CD4-positive, alpha-beta T cell treated with Interferon gamma for 1 hour (primary cell): ENCODE measurements at places on chromosomes 4 and X.

GRCh38 chrX:48101443-48101842, 29.0 kb upstream of the SPACA5B start:
- DNase-seq, result no peak

- DNase-seq, result no peak
These were observed 8.0 kb downstream of the IRAK1 start for GRCh38 chrX:154011376-154012335.

DNA sequence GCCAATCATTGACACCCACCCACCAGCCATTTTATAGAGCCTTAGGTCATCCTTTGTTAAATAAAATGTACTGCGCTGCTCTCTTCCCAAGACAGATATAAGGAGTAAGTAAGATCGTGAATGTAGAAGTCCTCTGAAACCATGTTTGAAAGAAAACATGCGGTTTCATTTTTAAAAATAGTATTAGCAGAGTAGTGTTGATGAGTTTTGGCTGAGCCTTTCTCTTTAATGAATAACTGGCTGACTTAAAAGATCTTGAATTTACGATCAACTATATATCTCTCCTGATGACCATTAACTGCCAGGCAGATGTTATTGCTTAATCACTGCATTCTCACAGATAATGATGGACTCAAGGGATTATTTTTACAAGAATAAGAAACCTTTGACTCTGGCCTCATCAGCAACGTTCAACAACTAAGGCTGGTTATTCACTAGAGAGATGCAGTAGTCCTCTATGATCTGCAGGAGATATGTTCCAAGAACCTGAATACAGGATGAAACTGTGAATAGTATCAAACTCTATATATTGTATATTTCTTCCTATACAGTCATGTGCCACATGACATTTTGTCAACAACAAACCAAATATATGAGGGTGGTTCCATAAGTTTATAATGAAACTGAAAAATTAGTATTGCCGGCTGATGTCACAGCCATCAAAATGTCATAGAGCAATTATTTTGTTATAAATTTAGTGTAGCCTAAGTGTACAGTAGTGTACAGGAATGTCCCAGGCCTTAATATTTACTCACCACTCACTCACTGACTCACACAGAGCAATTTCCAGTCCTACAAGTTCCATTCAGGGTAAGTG, 80.8 kb downstream of the FAM13A start:
- no peak for DNase-seq

DNA sequence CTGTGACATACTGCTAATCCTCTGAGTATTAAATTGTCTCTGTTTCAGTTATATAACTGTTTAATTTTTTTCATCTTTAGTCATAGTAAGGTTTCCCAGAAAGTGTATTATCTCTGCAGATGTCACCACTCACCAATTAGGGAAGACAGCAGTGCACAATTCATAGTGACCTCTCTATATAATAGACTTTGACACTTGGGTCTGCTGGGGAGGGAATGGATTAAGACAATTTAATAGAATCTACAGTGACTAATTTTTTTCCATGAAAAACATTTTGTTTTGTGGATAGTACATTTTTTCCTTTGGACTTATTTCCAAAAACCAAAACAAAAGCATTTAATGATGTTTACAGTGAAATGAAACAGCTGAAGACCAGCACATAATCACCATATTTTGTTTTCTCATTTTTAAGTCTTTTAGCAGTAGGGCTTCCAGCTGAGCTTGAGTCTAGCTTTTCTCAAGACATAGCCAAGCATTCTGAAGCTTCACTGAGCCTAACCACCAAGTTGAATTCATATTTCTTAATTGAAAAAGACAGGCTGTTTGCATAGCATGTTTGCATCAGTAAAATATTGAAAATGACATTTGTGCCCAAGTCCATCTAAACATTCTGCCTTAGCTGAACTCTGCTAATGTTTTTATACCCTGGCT, 69.5 kb downstream of the PCDH19 start:
- no peak for DNase-seq

DNA sequence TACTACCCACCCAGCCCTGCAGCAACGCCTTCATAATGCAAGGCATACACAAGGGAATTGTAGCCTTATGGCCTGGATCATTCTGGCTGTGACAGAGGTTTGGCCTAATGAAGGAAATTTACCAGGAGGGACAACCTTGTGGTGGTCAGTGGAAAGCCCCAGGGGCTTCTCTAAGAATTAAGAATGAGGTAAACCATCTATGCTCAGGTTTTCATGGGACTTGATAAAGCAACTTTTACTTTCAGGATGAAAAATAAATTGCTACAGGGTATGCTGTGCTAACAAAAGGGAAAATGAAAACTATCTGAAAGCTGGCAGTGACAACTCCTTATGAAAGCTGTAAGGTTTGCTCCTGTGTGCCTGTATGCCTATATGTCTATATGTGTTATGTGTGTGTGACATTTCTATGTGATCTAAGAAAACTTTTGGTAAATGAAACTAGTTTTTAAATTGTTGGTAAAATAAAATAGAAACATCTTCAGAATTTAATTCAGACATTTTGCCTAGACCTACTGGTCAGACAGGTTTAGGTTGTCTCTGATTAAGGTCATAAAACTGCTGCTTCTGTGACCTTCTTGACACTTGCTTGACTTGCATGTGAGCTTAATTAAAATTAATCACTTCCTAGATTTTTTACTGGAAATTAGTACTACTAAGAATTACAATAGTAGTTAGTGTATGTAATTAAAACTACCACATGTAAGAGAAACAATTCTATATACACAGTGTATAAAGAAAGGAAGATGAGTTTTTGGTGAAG, 19.9 kb upstream of the TXK start:
- DNase-seq, result no peak
